D721Med (cell line): ENCODE measurements at places on chromosomes 4 and X.

GRCh38 chr4:154854362-154854761 is 73.3 kb downstream of the RBM46 start:
- DNase-seq: no peak

- DNase-seq: no peak
Observed at GRCh38 chr4:2321279-2322196, 59.6 kb upstream of the MXD4 start.

- no peak for DNase-seq
Observed at GRCh38 chr4:165415910-165416309, 37.1 kb downstream of the CPE start.

DNA sequence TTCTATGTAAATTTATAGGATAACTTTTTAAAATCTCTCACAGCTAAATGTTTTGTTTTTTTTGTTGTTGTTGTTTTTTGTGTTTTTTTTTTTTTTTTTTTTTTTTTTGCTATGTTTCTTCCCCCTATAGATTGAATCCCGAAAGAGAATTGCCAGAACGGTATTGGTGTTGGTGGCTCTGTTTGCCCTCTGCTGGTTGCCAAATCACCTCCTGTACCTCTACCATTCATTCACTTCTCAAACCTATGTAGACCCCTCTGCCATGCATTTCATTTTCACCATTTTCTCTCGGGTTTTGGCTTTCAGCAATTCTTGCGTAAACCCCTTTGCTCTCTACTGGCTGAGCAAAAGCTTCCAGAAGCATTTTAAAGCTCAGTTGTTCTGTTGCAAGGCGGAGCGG is 4.1 kb downstream of the BRS3 start:
- DNase-seq: no peak

DNA sequence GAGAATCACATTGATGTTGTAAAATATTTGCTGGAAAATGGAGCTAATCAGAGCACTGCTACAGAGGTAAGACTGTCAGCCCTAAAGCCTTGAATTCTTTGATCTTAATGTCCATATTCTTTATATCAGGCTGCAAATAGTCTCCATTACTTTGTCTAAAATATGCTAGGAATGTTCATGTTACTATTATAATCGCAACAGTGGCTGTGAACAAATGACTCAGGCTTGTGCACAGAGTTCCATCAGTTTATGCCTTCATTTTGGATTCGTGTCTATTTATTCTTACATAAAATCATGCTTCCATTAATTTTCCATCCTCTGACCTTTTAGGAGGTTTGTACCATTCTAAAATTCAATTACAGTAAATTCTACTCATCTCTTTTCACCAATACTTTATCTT is 182.7 kb downstream of the ANK2 start:
- DNase-seq: no peak

GRCh38 chr4:24260923-24261564 is 323.3 kb downstream of the DHX15 start:
- DNase-seq: no peak

DNA sequence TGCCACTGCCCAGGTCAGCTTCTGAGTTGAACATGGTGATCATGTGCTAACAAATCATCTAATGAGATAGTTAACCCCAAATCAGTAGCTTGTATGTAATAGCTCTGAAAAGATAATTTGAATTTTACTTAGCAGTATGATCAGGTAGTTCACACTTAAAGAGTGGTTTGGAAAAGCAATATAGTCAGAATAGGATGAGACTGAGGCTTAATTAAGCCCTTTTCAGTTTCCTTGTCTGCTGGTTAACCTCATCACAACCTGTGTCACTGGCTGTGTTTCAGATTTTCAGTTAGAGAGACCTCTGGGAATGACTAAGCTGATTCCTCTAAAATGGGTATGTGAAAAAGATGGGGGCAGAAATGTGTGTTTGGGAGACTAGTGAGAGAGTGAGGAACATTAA is 38.1 kb downstream of the GPR174 start:
- DNase-seq: no peak

- no peak for DNase-seq
Observed at GRCh38 chr4:123672987-123673386, 276.4 kb downstream of the SPRY1 start.

GRCh38 chrX:14084466-14084865 is 54.8 kb upstream of the GEMIN8 start:
- no peak for DNase-seq

- no peak for DNase-seq
Observed at GRCh38 chr4:1495416-1496115, 89.3 kb upstream of the NKX1-1 start.

GRCh38 chr4:118417325-118417724 is 64.5 kb upstream of the PRSS12 start:
- DNase-seq: no peak

DNA sequence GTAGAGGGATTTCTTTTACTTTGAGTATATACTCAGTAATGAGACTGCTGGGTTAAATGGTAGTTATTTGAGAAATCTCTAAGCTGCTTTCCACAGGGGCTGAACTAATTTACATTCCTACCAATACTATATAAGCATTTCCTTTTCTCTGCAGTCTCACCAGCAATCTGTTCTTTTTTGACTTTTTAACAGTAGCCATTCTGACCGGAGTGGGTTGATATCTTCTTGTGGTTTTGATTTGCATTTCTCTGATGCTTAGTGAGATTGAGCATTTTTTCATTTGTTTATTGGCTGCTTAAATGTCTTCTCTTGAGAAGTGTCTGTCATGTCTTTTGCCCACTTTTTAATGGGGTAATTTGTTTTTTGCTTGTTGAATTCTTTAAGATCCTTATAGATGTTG is 43.3 kb downstream of the SPCS3 start:
- DNase-seq: no peak

- no peak for DNase-seq
Observed at GRCh38 chr4:106717091-106717490, 319.0 kb downstream of the DKK2 start.

GRCh38 chr4:63814171-63814964 is 594.9 kb downstream of the TECRL start:
- DNase-seq: no peak
